DMS 273 treated with DMSO at 0.1 percent for 48 hours (cell line): ENCODE measurements at places on chromosomes 12 and 14.

GRCh38 chr12:67152451-67152850 is 116.7 kb upstream of the CAND1 start:
- DNase-seq = no peak

- DNase-seq = no peak
Observed at GRCh38 chr14:44657203-44657602, 150.1 kb upstream of the FSCB start.

GRCh38 chr14:92004062-92004461 is 35.8 kb downstream of the TRIP11 start:
- no peak for DNase-seq

- DNase-seq = no peak
Observed at GRCh38 chr12:113237748-113238147, 16.5 kb downstream of the TPCN1 start.

- DNase-seq = peak; percentile 57
Observed at GRCh38 chr12:94714378-94715114, 64.2 kb upstream of the TMCC3 start.

GRCh38 chr12:131024026-131024425 is 70.3 kb downstream of the ADGRD1 start:
- no peak for DNase-seq

DNA sequence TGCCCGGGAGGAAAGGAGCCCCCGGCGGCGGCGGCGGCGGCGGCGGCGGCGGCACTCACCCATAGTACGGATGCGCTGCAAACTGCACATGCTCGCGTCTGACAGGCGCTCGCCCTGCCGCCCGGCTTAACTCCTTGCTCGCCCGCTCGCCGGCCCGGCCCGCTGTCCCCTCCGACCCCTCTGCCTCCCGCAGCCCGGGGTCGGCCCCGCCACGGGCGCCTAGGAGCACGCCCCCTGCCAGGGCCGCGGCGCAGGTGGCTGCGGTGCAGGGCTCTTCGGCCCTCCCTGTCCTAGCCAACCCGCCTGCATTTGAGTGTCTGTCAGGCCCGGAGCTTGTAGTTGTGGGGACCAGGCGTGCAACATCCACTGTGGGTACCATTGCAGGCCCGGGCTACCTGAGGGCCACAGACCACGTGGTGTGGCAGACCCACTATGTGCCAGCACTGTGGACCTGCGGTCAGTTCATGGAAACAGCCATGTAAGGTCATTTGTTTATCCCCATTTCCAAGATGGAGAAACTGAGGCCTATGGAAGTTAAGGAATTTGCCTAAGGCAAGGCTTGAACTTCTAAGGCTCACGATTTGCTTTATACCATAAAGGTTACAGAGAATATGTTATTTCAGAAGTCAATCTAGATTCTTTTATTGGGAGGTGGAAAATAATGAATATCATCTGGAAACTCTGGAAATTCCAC is 17.6 kb upstream of the PLEKHH1 start:
- DNase-seq = no peak

GRCh38 chr14:24870949-24871701 is 178.8 kb downstream of the STXBP6 start:
- DNase-seq = no peak

DNA sequence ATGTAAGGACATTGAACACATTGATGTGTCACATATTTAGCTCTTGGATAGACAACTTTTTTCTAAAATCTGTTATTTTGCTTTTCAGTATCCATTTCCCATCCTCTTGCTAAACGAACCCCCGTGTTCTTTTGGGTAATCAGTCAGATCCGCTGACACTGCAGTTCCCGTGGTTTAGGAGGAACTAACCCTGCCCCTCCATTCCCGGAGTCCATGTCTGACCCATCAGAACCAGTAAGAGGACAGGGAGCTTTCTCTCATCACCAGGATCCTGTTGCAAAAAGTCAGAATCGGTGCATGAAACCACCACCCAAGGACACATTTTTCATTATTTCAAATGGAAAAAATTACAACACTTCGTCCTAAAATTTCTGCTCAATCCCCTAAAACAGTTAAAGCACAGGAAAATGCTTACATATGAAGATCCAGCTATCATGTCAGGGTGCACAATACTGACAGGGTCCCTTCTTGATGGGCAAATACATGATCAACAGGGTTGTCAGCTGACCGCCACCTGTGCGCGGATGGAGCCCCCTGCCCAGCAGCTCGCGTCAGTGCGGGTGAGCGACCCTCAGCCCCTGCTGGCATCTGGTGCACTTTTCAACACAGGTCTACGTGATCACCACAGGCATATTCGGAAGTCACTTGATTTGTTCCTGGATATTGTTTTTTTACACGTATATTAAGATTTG is 276.8 kb downstream of the ADGRD1 start:
- DNase-seq = no peak

DNA sequence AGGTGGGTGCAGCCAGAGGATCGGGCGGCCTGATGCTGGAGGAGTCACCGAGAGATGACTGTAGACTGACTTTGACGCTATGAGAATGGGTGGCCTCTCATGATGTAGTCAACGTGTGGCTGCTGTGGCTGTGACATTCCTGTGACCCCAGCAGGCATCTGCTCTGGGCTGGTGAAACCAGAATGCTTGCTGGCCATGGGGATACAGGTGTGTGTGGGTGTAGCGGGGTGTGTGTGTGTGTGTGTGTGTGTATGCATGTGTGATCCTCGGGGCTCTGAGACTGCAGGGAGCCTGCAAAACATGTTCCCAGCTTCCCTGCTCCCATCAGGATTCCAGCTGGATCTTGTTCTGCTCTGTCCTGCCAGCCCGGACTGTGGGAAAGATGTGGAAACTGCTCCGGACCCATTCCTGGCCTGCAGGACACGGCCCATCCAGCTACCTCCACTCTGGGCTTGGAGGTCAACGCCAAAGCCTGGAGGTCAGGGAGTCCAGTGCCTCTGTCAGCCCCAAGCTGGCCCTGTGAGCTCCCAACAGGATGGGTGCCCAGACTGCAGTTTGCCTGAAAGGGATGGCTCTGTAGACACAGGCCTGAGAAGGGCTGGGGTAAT is 18.8 kb upstream of the HHIPL1 start:
- DNase-seq = no peak

DNA sequence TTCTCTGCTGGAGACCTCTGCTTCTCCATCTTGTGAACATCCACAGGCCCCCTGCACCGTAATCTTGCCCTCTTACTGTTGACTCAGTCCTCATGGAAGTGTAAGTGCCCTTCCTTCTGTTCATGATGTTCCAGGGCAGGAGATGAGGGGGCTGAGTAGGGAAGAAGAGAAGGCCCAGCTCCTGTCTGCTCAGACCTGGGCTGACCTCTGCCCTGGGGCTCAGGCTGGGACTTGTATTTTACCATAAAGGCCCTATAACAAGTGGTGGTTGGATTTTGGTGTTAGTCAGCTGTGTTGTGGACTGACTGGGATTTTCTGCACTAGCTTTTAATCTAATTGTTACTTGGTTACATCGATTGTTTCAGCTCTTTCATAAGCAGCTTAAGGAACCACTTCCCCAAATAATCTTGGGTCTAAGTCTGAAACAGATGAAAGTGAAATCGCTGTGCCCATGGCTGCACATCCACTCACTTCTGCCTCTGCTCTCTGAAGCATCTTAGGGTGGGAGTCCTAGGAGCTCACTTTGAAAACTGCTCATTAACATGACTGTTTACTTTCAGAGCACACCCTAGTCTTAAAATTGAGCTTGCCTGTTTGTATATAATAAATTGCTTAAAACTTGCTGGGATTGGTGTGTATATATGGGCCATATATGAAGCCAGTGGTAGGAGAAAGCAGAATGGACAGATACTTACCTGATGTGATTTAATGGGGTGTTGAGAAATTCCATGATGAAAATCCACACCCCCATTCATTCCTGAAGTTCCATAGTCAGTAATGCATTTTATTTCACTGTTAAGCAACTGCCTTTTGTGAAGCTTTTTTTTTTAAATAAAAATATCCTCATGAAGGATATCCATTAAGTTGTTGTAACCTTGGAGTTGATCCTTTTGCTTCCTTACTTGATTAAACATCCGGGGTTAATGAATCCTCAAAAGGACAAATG is 17.7 kb downstream of the C12orf71 start:
- no peak for DNase-seq

DNA sequence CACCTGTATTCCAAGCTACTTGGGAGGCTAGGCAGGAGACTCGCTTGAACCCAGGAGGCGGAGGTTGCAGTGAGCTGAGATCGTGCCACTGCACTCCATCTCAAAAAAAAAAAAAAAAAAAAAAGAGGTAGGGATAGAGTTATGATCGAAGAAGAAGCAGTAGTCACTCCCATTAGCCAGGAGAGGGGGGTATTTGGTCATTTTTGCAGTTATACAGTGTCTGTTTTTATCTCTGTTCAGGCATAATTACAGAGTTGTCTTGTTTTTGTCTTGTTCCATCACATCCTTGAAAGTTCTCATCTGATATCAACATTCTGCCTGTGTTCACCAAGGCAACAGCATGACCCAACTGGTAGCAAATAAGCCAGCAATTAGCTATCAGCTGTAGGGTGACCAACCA is 98.5 kb upstream of the TMPO start:
- DNase-seq = no peak

DNA sequence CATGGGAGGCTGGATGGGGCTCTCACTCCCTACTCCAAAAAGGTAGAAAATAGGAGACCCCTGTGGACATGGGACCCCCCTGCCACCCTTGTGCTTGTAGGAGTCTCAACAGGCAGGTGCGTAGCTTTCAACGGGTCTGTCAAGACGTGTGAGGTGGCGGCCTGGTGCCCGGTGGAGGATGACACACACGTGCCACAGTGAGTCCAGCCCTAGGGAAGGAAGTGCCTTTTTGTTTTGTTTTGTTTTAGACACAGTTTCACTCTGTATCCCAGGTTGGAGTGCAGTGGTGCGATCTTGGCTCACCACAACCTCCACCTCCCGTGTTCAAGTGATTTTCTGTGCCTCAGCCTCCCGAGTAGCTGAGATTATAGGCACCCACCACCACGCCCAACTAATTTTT is 12.9 kb downstream of the P2RX4 start:
- DNase-seq = no peak

- DNase-seq = no peak
Observed at GRCh38 chr12:24573621-24574020, 375.3 kb downstream of the BCAT1 start.

GRCh38 chr12:105219261-105220028 is 16.5 kb downstream of the APPL2 start:
- no peak for DNase-seq

GRCh38 chr12:64915242-64915641 is 90.8 kb downstream of the TBC1D30 start:
- DNase-seq = no peak

DNA sequence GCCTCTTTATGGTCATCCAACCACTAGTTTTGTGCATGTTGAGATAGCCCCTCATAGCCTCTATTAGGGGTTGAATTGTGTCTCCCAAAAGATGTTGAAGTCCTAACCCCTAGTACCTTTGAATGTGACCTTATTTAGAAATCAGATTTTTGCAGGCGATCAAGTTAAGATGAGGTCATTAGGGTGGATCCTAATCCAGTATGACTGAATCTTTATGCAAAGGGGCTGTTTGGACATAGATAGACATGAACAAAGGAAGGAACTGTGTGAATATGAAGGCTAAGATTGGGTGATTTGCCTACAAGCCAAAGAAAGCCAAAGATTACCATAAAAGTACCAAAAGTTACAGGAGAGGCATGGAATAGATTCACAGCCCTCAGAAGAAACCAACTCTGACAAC is 209.6 kb downstream of the NUAK1 start:
- no peak for DNase-seq

DNA sequence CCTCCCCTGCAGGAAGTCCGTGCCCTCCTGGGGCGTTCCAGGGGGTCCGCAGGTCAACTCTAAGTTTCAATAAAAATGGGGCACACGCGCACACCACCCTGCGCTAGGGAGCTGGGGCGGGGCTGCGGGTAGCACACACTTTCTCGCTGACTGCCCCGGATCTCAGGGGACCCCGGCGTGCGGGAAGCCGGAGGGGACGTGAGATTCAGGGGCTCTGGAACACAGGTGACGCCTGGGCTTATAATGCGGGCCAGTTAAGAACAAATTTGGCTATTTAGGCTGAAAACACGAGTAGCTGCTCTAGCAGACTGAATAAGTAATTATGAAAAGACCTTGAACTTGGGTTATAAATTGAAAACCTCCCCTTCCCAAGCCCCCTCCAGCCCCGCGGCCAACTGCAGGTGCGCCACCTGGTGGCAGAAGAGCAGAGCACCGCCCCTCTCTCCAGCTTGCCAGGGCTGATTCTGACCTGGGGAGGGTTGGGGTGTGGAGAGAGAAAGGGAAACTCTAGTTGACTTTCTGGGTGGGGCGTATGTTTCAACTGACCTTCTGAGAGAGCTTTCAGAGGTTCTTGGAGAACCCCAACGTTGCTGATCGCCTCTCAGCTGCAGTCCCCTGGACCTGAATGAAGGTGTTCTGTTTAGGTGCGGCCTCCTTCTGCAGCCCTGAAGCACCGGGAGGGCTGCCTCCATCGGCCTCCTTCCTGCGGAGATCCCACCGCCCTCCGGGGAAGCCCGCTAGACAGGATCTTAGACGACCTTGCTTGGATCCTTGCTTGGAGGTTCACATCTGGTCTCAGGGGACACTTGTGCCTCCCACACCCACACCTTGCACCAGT is 118.4 kb upstream of the EVL start:
- DNase-seq = no peak

GRCh38 chr12:89306827-89307473 is 45.4 kb downstream of the DUSP6 start:
- DNase-seq = no peak

- DNase-seq = no peak
Observed at GRCh38 chr12:19338405-19338804, 100.9 kb upstream of the AEBP2 start.

GRCh38 chr14:24365600-24366412 is 2.2 kb upstream of the NFATC4 start:
- peak; percentile 56 for DNase-seq

- no peak for DNase-seq
Observed at GRCh38 chr12:75041472-75041871, 168.2 kb downstream of the KCNC2 start.

- no peak for DNase-seq
Observed at GRCh38 chr14:58547649-58548048, 90.1 kb upstream of the DACT1 start.

GRCh38 chr12:20950248-20950647 is 139.7 kb downstream of the SLCO1B3 start:
- DNase-seq = no peak

DNA sequence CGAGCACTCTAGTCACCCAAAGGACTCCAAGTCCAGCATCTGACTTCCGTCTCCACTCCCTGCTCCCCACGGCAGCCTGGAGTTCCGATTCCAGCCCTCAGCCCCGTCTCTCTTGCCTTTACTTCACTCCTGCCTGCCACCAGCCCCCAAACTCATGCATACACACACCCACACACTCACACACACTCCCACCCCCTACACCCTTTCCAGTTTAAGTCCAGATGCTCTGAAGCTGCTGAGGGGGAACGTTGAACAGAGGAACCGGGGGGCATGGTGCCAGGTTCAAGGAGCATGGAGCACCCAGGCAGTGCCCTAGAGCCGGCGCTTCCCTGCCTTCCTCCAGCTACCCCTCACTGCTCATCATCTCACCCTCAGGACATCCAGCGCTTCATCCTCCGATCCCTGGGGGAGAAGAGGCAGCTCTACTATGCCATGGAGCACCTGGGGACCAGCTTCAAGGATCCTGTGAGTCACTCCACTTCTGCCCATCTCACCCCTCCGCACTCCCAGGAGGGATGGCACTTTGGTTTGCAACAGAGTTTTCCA is 3.3 kb downstream of the P3H3 start:
- DNase-seq = no peak

- no peak for DNase-seq
Observed at GRCh38 chr12:753611-754472, 1.5 kb downstream of the WNK1 start.

GRCh38 chr12:50221228-50222008 is 54.2 kb upstream of the CERS5 start:
- peak; percentile 52 for DNase-seq

- DNase-seq = peak; percentile 91
Observed at GRCh38 chr14:99274346-99275221, 2.6 kb upstream of the BCL11B start.
